ENCODE measurements at places on chromosomes 11 and 22.

GRCh38 chr22:46001426-46002106 lies 24.6 kb upstream of the WNT7B start:
- DNase-seq, result no peak

DNA sequence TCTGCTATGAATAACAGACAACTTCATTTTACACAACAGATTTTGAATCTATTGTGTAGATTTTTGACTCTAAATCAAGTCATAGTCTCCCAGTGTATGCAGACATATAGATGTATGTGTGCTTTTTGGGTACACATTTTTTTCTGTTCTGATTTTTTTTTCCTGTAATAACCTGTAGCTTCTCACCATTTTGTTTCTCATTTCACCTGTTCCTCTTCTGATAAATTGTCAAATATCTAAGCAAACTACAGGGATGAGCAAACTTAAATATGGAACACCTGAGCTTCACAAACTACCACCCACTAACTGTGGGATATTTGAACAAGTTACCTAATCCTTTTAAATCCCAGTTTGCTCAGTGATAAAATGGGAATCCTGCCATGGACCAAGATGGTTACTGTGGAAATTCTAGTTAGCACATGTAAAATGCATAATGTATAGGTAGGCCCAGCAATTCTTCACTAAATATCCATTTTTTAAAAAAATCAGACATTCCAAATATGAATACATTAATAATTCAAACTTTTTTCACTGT lies 15.7 kb downstream of the LGR4 start:
- DNase-seq, result no peak

DNA sequence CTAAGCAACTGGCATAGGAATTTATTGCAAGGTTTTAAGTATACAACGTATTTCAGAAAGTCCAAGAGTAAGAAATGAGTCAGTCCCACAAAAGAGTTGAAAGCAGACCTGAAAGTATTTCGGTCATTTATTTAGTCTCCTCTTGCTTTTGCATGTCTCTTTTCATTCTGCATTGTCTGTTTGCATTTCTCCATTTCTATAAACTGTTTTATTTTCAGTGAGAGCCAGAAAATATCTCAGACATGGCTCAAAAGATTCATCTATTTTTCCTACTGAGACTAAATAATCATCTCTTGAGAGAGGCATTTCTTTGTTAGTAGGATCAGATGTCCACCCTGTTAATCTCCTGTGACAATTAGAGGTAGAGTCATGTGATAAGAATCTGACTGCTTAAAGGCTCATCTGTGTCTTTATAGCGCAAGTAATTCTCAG lies 219.1 kb upstream of the CCDC179 start:
- DNase-seq, result no peak

GRCh38 chr22:50169774-50170341 lies 673 bp upstream of the PANX2 start:
- peak; percentile 32 for DNase-seq

DNA sequence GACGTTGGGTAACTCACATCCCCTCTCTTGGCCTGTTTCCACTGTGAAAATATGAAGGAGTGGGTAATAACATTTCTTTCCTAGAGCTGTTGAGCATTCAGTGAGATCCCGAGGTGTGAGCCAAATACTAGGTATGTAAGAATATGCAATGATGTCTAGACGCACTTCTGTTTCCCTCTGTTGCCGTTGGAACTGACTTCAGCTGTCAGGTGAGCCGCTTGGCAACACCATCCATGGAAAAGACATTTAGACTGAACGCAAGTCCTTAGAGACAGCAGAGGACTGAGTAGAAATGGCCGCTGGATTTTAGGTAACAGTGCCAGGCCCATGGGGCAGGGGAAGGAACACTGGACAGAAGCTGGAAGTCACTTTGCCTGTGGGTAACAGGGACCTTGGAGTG lies 29.5 kb upstream of the SHANK2 start:
- no peak for DNase-seq

Data from stimulated activated CD8-positive, alpha-beta memory T cell treated with anti-CD3 and anti-CD28 coated beads, Interleukin-4, amount 100 ng/mL, for 4 hours (primary cell).